Prostate gland (tissue), 2 donors: ENCODE measurements at places on chromosomes 7 and 10. TPM values are rescaled to one million over a fixed set of nuclear protein-coding genes. Genes with fewer than 3 reads are reported as not detected.

The AMZ1 gene
- total RNA-seq = 0.62 TPM

The AKR1C8 gene
- not detected for total RNA-seq

The ACTR1A gene
- total RNA-seq = 75.6 TPM

The EVX1 gene
- 5.9 TPM for total RNA-seq

The SPDYE3 gene
- total RNA-seq = not detected

The SHTN1 gene
- 45.8 TPM for total RNA-seq

The PFKFB3 gene
- 52.7 TPM for total RNA-seq
